ENCODE measurements at places on chromosomes 4 and X.

DNA sequence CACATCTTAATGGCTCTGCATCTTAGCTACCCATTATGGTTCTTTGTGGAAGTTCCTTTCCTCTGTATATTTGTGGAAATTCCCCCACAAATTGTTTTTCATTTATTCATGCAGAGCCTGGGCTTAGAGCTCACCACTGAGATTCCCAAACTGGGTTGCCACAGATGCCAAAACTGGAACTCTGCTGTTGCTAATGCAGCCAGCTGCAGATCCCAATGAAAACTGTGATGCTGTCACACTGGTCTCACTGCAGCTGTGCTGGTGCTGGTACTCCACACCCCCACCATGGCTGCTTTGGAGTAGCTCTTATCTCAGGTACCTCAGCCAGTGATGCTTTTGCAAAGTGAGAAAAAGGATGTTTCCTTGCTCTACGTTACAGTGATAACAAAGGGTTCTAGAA lies 87.7 kb downstream of the DCK start:
- DNase-seq = no peak

DNA sequence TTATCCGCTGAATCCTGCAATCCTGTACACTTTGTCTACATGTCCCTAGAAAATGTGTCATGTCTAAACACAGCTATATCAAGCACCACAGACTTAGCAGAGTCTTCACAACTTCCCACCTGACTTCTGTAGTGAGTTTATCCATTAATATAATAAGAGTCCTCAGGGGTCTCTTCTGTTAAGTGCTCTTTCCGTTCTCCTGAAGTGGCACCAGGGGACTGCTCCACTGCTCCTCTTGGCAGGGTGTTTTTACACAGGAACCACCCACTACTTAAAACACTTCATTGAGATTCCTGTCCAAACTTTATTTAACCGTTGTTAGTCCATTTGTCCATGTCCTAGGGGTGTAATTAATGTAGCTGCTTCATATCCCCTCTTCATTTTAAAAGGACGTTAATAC lies 1000.4 kb downstream of the STPG2 start:
- DNase-seq = no peak

DNA sequence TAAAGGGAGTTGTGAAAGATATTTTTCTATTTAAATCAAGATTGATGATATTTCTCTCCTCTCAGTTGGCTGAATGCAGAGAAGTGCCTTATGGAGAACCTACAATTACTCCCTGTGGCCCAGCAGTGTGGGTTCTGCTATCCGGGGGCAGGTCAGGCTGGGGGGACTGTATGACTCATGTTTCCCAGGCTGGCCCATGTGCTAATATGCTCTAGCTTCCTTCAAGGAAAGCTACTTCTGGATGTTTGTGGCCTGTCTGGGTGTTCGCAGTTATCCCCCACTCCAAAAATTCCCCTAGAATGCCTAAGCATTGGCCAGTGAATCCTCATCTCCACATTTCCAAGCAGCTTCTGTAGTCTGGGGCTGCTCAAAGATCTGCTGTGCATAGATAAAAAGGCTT lies 58.9 kb upstream of the SPP1 start:
- no peak for DNase-seq

GRCh38 chrX:23742174-23742696 lies 841 bp downstream of the ACOT9 start:
- DNase-seq = no peak

- no peak for DNase-seq
Measured at GRCh38 chrX:8672176-8672575, 59.8 kb downstream of the ANOS1 start.

DNA sequence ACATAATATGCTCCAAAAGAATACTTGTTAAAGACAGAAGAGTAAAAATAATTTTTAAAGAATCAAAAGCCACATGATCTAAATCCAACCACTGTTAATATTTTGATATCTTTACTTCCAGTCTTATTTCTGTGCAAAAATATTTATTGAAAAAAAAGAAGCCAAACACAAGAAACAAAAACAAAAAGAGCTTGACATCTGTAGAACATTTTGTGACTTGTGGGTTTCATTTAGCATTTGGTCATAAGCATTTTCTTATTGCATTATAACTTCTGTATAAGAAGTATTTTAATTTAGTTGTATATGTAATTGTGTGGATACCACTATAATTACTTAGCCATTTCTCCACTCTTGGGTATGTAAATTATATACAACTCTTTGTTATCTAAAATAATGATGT lies 63.1 kb downstream of the DIPK2B start:
- DNase-seq = no peak

DNA sequence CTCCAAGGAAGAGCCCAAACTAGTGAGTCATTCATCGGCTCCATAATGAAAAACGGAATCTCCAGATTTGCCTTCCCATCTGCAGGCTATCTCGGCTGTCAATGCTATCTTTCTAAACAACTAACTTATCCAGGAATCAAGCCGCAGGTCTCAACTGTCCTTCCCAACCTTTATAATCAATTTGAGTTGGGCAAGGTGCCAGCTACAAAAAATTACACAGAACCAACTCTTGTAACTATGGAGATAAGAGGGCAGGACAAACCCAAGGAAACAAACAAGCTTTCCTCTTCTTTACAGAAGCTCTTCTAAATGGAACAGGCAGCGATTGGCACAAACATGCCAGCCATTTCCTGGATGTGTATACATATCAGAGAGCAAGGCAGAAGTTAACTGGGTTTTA lies 61.2 kb upstream of the RAI2 start:
- DNase-seq = no peak

DNA sequence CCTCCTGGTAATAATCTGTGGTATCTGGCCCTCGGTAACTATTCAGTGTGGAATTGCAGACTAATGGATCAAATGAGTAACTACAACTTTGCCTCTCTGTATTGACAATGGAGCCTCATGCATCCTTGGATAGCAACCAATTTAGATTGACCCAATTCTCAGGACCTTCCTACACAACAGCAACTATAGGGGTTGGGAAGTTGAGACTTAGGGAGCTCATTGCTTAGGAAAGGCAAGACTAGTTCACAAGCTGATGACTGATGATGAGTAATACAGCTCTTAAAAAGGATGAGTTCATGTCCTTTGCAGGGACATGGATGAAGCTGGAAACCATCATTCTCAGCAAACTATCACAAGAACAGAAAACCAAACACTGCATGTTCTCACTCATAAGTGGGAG lies 47.5 kb upstream of the KLHL13 start:
- DNase-seq = no peak

GRCh38 chrX:108199691-108200090 lies 108.1 kb downstream of the ATG4A start:
- peak; percentile 30 for DNase-seq

- peak; percentile 32 for DNase-seq
Measured at GRCh38 chrX:15158736-15159406, 111.0 kb downstream of the ASB9 start.

- DNase-seq = no peak
Measured at GRCh38 chr4:3491681-3492405, 28.7 kb downstream of the DOK7 start.

GRCh38 chr4:105558277-105558676 lies 5.9 kb downstream of the ARHGEF38 start:
- DNase-seq = no peak

DNA sequence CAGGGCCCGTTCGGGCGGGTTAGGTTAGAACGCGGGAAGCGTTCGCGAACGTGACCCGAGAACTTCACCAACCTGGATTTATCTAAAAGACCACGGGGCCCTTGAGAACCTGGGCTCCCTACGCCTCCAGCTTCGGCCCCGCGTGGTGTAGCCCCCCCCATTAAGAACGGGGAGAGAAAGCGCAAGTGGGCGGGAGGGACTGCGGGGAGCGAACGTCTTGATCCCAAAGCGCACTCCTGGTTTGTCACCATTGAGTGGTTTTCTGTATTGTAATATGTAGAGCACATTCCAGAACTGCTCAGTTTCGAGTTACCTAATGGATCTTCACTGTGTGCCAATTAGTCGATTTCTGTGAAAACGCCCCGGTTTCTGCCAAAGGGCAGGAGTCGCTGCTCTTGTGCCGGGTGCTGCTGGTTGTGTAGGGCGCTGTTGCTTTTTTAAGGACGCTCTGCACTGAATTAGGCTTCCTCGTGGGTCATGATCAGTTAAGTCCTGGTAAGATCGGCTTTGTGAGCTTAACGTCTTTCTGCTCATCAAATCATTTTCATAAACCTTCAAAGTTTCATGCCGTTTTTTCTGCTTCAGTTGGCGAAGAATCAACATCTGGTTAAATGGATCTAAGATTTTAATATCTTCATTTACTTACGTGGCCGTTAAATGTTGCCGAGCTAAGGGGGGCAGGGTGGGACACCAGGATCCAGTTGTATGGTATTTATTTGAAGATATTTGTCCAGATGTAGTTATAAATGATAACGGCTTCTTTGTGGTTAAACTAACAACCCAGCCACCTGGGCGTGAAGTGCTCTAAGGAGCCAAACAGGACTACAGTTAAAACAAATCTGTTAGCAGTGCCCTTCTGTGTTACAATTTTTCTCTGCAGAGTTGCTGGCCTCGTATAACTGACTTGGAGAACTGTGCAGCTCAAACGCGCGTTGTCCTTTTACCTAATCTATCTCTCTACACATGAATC lies 809 bp downstream of the MND1 start:
- DNase-seq = peak; percentile 54

GRCh38 chr4:94519019-94519418 lies 67.3 kb downstream of the PDLIM5 start:
- no peak for DNase-seq

- DNase-seq = no peak
Measured at GRCh38 chrX:85309717-85310116, 65.9 kb downstream of the ZNF711 start.

DNA sequence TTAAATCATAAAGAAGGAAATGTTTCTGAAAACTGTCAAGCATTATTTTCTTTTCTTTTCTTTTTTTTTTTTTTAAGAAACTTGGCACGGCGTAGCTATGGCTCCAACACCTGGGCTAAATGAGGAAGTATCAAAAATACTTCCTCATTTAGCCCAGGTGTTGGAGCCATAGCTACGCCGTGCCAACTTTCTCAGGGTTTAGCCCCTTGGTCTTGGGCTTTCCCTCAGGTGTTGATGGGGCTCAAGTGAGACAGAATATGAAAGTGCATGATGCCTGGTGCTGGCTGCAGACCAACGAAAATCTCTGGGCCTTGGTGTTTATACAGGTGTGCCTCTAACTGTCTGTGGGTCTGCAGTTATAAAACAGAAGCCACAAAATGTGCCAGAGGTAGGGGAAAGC lies 132.7 kb downstream of the ARHGAP24 start:
- DNase-seq = no peak

- DNase-seq = peak; percentile 22
Measured at GRCh38 chr4:7043284-7044136, at the start of gene TADA2B. TSS of gene TADA2B (plus strand) at chr4:7043372. CDS start at chr4:7043580, 208 bp downstream.

- no peak for DNase-seq
Measured at GRCh38 chr4:53175640-53176039, 190.2 kb downstream of the SCFD2 start.

GRCh38 chr4:187903700-187904099 lies 91.9 kb upstream of the ZFP42 start:
- no peak for DNase-seq

DNA sequence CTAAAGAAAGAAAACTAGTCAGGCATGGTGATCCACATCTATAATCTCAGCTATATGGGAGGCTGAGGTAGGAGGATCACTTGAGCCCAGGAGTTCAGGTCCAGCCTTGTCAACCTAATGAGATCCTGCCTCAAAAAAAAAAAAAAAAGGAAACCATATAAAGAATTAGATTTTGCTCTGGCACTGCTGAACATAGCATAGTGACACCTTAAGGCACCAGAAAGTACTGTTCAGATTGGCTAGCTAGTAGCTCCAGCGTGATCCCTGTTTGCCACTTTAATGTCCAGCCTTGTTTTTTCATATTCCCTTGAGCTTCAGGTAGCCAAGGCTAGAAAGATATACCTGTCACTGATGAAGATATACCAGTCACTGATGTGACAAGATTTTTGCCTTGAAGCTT lies 34.1 kb downstream of the EXOC1 start:
- DNase-seq = no peak

DNA sequence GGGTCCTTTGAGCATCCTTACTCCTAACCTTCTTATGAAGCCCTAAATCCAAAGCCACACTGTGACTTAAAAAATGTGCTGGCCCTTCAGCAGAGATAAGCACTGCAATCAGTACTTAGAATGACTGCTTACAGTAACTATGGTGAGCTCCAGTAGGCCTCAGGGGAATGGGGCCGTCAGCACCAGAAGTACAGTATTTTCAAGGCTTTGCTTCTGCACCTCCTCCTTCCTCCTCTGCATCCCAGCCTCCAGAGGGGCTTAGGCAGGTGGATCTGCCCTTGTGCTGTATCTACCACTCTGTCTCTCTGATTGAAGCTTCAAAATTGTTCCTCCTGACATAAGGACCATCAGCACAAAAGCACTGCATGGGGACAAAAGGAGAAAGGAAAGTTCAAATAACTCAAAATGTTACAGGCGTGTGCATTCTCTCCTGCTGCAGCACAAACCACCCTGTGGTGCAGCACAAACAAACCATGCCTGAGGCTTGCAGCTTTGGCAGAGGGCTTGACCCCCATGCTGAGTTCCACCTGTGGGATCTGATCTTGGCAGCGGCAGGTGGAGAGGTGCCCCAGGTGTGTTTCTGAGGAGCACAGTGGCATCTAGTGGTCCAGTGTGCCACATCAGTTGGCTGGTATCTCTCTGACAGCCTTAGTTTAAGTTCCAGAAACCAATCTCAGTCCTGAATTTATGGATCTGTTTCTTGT lies 164.7 kb downstream of the SOWAHB start:
- DNase-seq = no peak

- DNase-seq = no peak
Measured at GRCh38 chr4:156710365-156711192, 261.0 kb downstream of the PDGFC start.

DNA sequence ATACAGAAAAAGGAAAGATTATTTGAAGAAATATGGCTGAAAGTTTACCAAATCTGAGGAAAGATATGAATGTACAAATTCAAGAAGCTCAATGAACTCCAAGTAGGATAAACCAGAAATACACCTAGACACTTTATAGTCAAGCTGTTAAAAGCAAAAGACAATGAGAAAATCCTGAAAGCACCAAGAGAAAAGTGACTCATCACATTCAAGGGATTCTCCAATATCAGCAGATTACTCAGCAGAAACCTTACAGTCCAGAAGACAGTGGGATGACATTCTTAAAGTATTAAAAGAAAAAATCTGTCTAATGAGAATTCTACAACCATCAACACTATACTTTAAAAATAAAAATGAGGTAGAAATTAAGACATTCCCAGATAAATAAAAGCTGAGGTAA lies 223.8 kb upstream of the ZCCHC13 start:
- DNase-seq = no peak

Measured in stimulated activated CD4-positive, alpha-beta T cell treated with anti-CD3 and anti-CD28 coated beads, Interleukin-12 subunit alpha, Interleukin-12 subunit beta, amount 100 ng/mL, for 48 hours (primary cell).